ENCODE measurements at places on chromosomes 3 and 15. TPM values are rescaled to one million over a fixed set of nuclear protein-coding genes. Genes with fewer than 3 reads are reported as not detected.

The CIP2A gene
- total RNA-seq: 37.8 TPM

The NMNAT3 gene
- total RNA-seq: 8.2 TPM

The CLPX gene
- total RNA-seq: 58.3 TPM

The CMTM7 gene
- total RNA-seq: 7.9 TPM

The IL12A gene
- total RNA-seq: 1.1 TPM

The STARD9 gene
- total RNA-seq: 25.4 TPM

The CLRN1 gene
- total RNA-seq: not detected

The PYGO1 gene
- 55.6 TPM for total RNA-seq

The SOX2 gene
- total RNA-seq: 59.1 TPM

The KY gene
- 2.1 TPM for total RNA-seq

The WDR93 gene
- total RNA-seq: 0.91 TPM

The SOX14 gene
- total RNA-seq: 0.73 TPM

The GBE1 gene
- 14.4 TPM for total RNA-seq

The ISLR gene
- 41.0 TPM for total RNA-seq

The CIDEC gene
- total RNA-seq: not detected

The FOXL2NB gene
- 1.9 TPM for total RNA-seq

The RTP1 gene
- 0.27 TPM for total RNA-seq

The SIDT1 gene
- total RNA-seq: 37.4 TPM

The MOBP gene
- total RNA-seq: 0.73 TPM

The LRRC34 gene
- total RNA-seq: 21.1 TPM

Data from cerebellum (tissue), 4 donors.